Activated CD4-positive, alpha-beta T cell treated with anti-CD3 and anti-CD28 coated beads, Interleukin-2, amount 10 ng/mL, durations not matched to agents 7 days and 5 days (primary cell): ENCODE measurements at places on chromosomes 1 and 21. TPM values are rescaled to one million over a fixed set of nuclear protein-coding genes. Genes with fewer than 3 reads are reported as not detected.

IGSF21 gene
- not detected for total RNA-seq

- peak; percentile 78 for DNase-seq
These were observed 19.9 kb downstream of the ATP8B2 start for GRCh38 chr1:154344977-154345837.

GRCh38 chr1:107820801-107821200, 144.2 kb downstream of the VAV3 start:
- no peak for DNase-seq

LEMD1 gene
- 0.64 TPM for total RNA-seq

LAD1 gene
- total RNA-seq: not detected

DNA sequence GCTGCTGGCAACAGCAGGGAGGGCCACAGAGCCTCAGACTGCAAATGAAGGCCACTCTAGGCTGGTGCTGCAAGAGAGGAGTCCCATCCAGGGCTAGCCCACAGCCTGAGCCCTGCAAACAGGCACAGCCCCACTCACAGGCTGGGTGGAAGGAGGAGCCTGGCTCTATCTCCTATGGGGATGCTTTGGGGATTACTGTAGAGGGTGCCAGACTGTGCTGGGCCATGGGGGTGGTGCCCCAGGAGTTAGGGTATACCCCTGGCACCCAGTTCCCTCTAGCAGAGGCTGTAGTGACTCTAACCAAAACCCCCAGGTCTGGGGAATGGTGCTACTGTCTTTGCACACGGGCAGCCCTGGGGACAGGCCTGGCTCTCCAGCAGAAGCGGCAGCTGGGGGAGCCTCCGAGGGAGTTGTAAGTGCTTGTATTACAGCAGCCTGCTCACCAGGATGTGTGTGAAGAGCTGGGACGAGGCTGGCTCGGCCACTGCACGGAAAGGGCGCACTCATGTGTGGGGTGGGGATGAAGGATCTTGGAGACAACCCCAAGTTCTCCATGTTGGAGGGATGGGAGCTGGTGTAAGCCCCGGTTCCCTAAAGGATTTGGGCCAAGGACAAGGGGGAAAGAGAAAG, 23.4 kb upstream of the EVA1B start:
- no peak for DNase-seq

LIN28A gene
- not detected for total RNA-seq

- no peak for DNase-seq
These were observed 8.1 kb upstream of the SDHB start for GRCh38 chr1:17061892-17062291.

- DNase-seq: no peak
These were observed 2.1 kb upstream of the EFNA1 start for GRCh38 chr1:155125511-155125945.

GRCh38 chr1:36080801-36081200, 3.1 kb upstream of the TEKT2 start:
- DNase-seq: no peak

DNA sequence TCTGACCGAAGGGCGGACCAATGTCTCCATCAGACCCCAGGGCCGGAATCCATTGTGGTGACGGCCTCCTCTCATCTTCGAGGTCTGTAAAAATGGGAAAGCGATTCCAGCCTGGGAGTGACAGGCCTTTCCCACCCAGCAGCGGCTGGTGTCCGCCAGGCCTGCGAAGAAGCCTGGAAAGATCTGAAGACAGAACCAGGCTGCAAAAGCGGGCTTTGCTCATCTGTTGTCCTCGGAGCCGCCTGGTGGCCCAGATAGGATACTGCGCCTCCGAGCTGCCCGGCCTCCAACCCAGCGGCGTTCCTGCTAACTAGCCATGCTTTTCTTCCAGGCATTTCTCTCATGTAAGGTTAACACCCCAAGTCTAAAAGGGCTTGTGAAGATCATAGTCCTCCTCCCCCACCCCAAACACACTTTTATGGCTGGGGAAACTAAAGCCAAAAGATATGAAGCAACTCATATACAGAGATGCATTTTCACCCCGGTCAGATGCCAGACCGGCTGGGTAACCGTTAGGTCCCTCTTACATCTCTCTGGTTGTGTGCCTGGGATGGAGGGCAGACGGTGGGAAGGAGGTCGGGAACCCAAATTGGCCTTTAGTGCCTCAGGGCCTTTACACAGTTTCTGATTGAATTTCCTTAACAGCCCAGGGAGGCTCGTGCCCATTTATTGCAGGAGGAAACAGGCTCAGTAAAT, 1.9 kb upstream of the DHRS3 start:
- peak; percentile 82 for DNase-seq

DNA sequence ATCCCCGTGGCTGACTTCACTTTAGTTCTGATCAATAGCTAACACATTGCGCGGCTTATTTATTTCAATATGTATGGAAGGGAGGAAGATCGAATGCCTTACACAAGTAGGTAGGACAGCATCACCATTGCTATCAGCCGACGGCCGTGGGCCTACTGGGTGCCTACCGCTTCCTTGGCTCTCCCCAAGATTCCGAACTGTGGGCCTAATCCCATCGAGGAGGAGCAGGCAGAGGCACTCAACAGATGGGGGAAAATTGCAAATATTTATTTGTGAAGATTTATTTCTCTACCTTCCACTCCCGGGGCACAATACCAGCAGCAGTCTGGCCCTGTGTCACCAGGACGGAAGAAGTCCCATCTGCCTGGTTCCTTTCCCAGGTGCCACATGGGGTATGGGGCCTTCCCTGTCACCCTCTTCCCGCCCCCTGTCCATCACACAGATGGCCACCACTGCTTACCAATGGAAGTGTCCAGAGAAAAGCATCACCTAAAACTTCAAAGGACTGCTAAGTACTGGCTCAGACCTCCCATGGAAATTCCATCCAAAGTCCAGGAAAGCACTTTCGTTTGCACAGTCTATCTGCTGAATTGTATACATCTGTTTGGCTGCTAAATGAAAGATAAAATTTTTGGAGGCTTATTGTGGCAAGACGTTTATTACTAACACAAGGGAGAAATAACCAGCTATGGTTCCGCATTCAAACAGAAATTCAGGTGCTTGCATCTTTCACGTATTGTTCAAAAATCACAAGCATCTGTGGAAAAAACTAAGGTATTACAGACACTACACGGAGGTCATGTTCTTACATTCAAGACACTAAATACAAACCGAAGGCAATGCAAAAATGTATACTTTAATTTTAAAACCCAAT, 11.8 kb downstream of the AGT start:
- DNase-seq: no peak

SMIM12 gene
- 44.4 TPM for total RNA-seq

GRCh38 chr1:33336580-33336979, 15.7 kb upstream of the A3GALT2 start:
- DNase-seq: no peak

CFHR3 gene
- total RNA-seq: not detected
